ENCODE measurements at places on chromosomes 11 and 22.

DNA sequence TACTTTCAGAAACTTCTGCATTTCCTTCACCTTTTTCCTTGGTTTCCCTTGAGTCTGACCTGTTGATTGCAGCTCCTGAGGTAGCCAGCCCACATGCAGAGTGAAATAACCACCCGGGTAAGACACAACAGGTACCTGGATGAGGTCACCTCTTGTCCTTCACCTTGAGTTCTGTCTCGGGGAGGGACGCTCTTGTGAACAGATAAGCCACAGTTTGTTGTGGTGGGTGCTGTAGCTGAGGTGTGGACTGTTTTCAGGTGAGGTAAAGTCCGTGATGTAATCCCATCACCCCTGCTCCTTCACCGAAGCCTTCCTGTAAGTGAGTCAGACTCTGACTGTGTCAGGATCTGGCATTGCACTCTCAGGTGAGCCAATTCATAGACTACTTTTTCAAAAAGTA, 183.1 kb downstream of the NAV2 start:
- no peak for DNase-seq

DNA sequence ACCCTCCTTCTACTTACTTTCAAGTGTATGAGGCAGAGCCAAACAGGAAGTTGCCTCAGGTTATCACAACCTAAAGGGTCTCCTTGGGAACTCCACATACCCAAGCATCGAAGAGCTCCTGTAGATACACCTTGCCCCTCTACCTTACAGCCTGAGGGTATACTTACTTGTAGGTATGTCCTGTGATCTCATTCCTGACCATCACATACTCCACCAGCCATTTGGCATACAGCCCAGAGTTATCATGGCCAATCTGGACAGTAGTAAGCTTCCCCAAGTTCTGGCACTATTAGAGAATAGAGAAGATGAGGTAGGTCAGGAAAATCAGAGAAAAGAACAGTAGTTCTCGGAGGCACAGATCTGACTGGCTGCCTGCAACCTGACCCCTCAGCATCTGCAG, 53.4 kb upstream of the SCUBE2 start:
- DNase-seq, result no peak

GRCh38 chr11:112200252-112200651, 24.9 kb downstream of the BCO2 start:
- no peak for DNase-seq

- no peak for DNase-seq
Observed at GRCh38 chr11:128775468-128775867, 81.6 kb downstream of the FLI1 start.

GRCh38 chr22:50656122-50657070, 16.2 kb upstream of the SHANK3 start:
- DNase-seq, result no peak

GRCh38 chr11:110525883-110526282, 96.1 kb downstream of the FDX1 start:
- DNase-seq, result no peak

DNA sequence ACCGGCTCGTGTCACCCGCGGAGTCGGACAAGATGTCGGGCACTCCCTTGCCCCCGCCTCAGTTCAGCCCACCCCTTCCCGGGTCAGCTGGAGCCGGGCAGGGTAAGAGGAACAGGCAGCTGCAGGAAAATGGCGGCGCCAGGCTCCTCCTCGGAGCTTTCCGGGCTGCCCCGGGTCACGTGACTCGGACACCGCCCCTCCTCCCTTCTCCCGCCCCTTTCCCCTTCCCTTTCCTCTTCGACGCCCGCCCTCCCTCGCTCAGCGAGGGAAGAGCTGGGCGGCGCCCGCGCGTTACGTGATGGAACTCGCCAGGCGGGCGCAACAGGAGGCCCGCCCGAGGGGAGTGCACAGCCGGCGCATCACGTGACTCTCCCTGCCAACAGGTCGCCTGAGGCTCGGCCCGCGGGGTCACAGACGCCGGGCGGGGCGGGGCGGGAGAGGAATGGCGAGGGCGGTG, at the start of gene PICALM:
TSS of gene PICALM (minus strand) at position 134 of the 457 bp plus-strand sequence. CDS start 304 bp downstream, outside the sequence.
- peak; percentile 95 for DNase-seq

DNA sequence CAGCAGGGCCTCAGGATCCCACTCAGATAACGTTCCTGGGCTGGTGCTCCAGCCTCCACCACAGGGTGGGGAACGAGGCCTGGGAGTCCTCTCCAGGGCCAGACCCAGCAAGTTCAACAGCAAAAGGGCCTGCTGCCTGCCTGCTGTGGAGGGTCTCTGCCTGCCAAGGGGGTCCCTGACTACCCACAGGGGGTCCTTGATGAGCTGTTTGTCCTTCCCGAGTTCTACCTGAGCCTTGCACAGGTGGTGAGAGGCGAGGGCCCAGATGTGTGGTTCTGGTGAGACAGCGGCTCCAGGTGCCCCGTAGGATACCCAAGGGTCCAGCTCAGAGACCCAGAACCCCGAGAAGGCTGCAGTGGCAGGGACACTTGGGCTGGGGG, 4.4 kb downstream of the DUSP8 start:
- DNase-seq, result no peak

DNA sequence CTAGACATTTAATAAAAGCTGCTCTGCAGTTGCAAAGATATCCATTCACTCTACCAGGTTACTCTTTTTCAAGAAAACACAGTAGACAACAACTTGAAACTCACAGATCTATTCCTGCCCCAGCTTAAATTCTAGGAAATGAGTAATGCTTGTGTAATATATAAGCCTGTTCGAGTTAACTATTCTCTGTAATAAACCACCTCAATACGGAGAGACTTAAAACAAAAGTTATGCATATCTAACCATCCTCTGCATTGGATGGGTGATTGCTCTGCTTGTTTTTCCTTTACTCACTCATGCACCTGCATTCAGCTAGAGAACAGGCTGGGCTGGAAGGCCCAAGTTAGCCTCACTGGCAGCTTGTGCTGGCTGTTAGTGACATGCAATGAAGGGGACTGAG, 13.3 kb downstream of the LRRC4C start:
- no peak for DNase-seq

- no peak for DNase-seq
Observed at GRCh38 chr11:288478-289397, at the start of gene PGGHG. Gene PGGHG (plus strand): TSS chr11:289126. CDS start chr11:289817, 691 bp downstream.

- no peak for DNase-seq
Observed at GRCh38 chr11:68298659-68299516, 13.5 kb upstream of the LRP5 start.

GRCh38 chr11:820655-821511, 2.2 kb downstream of the PNPLA2 start:
- DNase-seq, result no peak

DNA sequence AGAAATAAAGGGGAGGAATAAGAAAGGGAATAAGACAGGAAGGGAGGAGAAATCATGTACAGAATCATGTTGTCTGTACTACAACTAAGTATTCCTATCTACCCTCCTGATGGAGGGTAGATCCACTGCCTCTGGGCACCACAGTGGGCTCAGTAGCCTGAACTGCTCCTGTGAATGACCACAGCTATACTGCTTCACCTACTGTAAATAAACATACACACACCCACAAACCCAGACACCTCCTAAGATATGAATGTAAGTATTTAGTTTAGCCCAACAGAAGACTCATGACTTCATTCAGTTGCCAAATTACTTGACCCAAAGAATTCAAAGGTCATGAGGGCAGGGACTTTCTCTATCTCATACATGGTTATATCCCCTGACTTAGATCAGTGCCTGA, 177.3 kb upstream of the C11orf58 start:
- no peak for DNase-seq

- DNase-seq, result no peak
Observed at GRCh38 chr11:58068655-58069054, 37.9 kb downstream of the OR6Q1 start.

- DNase-seq, result no peak
Observed at GRCh38 chr11:63490551-63491239, at the start of gene PLAAT5. Gene PLAAT5 (minus strand): TSS chr11:63491167. CDS start chr11:63491034, 133 bp downstream.

DNA sequence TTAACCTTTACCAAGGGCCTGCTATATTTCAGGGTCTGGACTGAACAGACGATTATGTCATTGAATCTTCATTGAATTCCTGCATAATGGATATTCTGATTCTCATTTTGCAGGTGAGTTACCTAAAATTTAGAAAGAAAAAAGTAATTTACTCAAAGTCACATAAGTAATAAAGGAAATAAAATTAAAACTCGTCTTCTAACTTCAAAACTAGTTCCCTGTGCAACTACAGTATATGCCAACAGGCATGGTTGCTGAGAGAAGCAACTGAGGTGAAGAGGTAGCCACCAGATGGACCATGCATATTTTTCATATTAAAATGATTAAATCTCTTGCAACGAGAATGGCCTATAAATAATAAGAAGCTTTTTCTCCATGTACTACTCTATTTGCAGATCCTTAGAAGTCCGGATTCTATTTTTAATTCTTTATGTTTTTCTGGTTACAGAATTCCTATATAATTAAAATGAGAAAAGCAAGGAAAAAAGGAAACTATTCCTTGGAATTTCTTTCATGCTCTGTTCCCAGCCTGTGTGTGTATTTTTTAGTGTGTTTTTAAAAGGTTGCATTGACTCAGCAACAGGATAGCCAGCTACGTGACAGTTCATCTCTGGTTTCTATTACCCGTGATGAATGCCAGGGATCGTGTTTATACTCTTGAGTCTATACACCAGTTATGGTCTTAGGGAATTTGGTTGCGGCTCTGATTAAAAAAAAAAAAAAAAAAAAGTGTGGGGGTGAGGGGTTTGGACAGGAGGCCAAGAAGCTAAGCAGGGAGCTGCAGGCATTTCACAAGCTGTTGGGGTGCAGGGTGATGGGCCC, 186.8 kb downstream of the ETS1 start:
- DNase-seq, result no peak

DNA sequence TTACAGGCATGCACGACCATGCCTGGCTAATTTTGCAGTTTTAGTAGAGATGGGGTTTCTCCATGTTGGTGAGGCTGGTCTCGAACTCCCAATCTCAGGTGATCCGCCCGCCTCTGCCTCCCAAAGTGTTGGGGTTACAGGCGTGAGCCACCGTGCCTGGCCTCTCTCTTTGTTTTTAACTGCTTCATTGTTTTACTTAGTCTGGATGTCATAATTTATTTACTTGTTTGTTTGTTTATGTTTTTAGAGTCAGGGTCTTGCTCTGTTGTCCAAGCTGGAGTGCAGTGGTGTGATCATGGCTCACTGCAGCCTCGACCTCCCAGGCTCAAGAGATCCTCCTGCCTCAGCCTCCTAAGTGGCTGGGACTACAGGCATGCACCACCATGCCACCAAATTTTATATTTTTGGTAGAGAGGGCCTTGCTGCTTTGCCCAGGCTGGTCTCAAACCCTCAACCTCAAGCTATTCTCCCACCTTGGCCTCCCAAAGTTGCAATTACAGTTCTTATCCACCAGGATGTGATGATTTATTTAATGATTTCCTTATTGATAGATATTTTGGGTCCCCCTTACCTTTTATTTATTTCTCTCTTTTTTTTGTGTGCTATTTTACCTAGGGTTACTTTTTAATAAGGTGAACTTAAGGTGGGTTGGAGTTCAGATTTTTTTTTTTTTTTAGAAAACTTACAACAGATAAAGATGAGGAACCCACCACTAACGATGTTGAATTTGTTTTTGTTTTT, 52.6 kb upstream of the ADA2 start:
- no peak for DNase-seq

- peak; percentile 34 for DNase-seq
Observed at GRCh38 chr11:81869351-81870065, 864.2 kb downstream of the FAM181B start.

DNA sequence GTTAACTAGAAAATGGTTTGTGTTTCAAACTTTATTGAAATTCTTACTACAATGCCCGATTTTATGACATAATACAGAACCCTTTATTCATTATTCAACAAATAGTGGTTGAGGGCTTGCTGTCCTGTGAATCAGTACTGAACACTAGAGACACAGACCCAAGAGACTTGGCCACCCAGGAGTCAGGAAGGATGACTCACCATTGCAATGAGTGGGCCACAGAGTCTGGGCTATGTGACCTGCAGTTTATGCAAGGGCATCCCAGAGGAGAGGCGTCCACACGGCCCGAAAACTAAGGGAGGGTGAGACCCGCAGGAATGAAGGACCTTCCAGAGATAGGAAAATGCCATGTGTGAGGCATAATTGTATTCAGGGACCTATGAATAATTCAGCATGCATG, 143.8 kb upstream of the DDI1 start:
- DNase-seq, result no peak

DNA sequence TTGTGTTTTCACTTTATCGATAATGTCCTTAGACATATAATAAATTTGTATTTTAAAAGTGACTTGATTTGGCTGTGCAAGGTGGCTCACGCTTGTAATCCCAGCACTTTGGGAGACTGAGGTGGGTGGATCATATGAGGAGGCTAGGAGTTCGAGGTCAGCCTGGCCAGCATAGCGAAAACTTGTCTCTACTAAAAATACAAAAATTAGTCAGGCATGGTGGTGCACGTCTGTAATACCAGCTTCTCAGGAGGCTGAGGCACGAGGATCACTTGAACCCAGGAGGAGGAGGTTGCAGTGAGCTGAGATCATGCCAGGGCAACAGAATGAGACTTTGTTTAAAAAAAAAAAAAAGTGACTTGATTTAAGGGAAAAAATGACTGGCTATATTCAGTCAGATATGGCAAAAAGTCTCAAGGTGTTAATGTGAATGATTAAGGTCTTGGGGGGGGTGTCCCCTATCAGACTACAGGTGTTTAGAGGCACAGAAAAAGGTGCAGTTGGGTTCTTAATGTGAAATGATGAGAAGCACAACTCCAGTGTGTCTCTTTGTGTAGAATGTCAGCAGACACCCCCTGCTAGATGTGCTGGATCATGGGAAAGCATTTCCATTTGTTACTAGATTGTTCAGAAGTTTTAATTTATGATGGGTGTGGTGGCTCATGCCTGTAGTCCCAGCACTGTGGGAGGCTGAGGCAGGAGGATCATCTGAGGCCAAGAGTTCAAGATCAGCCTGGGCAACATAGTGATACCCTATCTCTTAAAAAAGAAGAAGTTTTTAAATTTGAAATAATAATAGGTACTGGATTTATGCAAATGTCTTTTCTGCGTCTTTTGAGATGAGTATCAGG, 17.0 kb downstream of the NEAT1 start:
- no peak for DNase-seq

GRCh38 chr11:1561266-1561665, 10.8 kb downstream of the DUSP8 start:
- DNase-seq, result no peak

- no peak for DNase-seq
Observed at GRCh38 chr11:16807306-16807705, 68.9 kb downstream of the C11orf58 start.

DNA sequence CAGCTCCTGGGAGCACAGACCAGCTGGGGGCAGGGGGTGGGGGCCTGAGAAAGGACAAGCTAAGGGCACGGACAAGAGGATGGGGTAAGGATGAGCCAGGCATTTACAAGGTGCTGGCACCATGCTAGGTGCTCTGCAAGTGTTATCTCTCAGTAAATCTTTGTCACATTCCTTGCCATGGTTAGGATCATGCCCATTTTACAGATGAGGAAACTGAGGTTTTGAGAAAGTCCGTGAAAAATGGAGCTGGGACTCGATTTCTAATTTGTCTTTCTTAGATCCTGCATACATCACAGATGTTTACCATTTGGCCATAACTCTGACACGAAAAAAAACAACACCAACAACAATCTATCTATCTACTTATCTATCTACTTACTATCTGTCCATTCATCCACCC, 429.7 kb downstream of the MIAT start:
- DNase-seq, result no peak
